ENCODE measurements at places on chromosomes 5 and 9.

DNA sequence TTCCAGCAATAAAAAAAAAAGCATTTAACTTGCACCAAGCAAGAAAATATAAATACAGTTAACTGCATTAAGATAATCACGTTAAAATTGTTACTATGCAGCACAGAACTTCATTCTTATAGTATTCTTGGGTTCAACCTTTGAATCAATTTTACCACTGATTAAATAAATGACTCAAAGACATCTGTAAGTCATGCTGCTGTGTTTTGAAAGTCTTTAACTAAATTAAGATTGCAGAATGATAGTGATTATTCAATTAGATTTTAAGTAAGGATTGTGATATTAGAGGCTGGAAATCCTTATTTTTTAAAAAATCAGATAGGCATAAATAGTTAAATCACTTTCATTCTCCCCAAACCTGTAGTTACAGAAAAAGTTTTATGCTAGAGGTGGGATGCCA, 116.4 kb downstream of the SCAMP1 start:
- no peak for DNase-seq

DNA sequence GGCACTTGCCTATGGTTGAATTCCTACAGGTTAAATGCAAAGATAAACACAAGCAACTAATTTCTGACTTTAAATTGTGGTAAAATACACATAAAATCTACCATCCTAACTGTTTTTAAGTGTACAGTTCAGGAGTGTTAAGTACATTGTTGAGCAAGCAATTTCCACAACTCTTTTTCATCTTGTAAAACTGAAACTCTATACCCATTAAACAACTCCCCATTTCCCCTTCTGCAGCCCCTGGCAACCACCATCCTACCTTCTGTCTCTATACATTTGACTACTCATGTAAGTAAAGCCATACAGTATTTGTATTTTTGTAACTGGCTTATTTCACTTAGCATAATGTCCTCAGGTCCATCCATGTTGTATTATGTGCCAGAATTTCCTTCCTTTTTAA, 38.5 kb upstream of the STX17 start:
- no peak for DNase-seq

GRCh38 chr5:173392-174290, 17.7 kb upstream of the LRRC14B start:
- no peak for DNase-seq

- no peak for DNase-seq
Measured at GRCh38 chr5:15703901-15704300, 203.9 kb downstream of the FBXL7 start.

Data from right forelimb (tissue), 1 donor.